ENCODE measurements at places on chromosomes 4 and X. TPM values are rescaled to one million over a fixed set of nuclear protein-coding genes. Genes with fewer than 3 reads are reported as not detected.

DNA sequence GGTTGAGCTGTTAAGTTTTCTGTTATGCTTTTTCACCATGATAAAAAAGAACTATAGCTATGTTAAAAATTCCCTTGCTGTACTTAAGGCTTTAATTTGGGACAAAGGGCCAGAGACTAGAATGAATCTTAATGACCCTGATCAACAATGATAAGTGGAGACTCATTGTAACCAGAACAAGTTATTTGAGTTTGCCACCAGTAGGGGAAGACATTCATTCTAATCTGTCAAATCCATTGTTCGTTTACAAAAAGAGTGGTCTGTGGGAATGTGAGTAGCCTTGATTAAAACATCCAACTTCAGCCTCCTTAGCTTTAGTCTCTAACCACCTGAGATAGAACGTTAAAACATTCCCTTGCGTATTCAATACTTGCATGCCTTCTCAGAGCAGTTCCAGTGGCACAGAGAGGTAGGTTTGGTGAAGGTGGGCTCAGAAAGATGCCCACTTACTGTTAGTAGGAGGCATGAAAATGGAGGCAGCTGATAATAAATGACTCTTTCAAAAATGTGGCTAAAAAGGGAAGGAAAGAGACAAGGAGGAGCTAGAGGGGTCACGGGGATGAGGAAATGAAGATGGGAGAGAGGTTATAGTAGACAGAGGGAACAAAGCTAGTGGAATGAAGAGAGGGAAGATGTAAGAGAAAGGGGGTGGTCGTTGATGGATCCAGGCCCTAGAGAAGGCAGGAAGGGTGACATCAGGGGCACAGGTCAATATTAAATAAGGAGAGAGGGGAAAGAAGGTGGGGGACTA lies 66.2 kb downstream of the EGF start:
- no peak for DNase-seq

GRCh38 chrX:114058988-114059418 lies 524.9 kb upstream of the HTR2C start:
- DNase-seq, result no peak

DNA sequence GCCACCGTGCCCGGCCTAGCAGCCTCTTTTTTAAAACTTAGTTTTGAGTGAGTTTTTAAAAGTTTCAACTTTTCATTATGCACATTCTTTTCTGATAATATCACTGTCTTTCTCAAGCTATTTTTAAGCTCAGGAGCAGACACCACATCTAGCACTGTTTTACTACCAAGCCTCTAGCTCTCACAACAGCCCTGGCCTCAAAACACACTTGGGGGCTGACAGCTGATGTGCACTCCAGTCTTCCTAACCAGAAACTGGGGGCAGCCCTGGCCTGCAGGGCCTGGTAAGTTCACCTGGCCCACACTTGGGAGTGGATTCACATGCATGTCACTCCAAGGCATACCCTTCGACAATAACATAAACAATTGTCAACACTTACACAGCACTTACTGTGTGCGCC lies 34.0 kb downstream of the CENPU start:
- no peak for DNase-seq

DNA sequence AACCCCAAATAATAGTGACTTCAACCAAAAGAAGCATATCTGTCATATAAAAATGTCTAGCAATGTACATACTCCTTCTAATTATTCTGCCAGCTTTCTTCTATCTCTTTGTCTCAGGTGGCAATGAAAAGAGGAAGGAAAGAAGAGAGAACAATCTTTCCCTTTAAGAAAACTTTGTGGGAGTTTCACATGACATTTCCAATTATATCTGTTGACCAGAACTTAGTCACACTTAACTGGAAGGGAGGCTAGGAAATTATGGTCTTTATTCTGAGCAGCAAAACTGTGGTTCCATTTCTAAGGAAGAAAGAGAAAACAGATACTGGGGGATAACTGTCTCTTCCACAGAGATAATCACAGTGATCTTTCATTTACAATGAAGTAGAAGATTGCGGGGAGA lies 12.9 kb upstream of the MAOA start:
- DNase-seq, result no peak

DNA sequence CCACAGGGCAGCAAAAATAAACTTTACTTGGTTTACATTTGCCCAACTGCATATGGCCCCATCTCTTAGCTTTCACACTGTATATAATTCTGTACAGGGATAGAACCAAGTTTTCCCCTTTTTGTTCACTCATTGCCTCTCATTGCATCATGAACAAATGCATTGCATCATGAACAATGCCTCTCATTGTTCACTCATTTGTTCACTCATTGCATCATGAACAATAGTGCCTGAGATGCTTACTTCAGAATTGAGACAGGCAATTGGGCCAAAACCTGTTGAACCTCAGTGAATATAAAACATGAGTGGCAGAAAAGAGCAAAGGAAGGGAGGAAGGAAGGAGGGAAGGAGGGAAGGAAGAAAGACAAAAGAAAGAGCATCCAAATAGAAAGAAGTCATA lies 98.2 kb downstream of the SOWAHB start:
- no peak for DNase-seq

DNA sequence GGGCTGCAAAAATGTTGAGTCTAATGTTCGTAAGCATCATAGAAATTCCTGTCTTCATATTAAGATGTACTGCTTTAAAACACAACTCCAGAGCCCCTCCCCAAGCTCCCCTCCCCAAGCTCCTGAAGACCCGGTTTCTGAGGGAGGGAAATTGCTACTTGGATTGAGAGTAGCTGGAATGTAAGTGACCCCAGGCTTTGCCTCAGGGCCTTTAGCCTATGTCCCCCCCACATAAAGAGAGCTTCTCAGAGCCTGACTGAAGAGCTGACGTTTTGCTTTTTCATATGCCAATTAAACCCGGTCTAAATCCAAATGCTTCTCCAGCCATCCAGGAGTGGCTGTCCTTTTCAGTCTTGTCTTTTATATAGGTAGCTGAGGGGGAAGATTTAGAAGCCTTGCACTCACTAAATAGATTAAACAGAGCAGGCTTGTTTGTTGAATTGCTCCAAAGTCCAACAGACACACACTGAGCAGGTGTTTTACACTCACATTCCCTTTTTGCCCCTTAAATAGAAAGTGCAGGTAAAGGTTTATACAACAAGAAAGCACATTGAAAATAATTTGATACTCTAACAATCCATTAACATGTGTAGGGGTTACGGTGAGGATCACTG lies 19.6 kb downstream of the ARX start:
- no peak for DNase-seq

The COL4A5 gene
- 36.3 TPM for total RNA-seq

The GCNA gene
- 1.9 TPM for total RNA-seq

The POLN gene
- total RNA-seq, result 6.6 TPM

The SRPX gene
- total RNA-seq, result 110 TPM
